ENCODE measurements at places on chromosomes 2 and 18.
A peak's percentile ranks its signal among the peaks of the same experiment; 100 is the strongest.

DNA sequence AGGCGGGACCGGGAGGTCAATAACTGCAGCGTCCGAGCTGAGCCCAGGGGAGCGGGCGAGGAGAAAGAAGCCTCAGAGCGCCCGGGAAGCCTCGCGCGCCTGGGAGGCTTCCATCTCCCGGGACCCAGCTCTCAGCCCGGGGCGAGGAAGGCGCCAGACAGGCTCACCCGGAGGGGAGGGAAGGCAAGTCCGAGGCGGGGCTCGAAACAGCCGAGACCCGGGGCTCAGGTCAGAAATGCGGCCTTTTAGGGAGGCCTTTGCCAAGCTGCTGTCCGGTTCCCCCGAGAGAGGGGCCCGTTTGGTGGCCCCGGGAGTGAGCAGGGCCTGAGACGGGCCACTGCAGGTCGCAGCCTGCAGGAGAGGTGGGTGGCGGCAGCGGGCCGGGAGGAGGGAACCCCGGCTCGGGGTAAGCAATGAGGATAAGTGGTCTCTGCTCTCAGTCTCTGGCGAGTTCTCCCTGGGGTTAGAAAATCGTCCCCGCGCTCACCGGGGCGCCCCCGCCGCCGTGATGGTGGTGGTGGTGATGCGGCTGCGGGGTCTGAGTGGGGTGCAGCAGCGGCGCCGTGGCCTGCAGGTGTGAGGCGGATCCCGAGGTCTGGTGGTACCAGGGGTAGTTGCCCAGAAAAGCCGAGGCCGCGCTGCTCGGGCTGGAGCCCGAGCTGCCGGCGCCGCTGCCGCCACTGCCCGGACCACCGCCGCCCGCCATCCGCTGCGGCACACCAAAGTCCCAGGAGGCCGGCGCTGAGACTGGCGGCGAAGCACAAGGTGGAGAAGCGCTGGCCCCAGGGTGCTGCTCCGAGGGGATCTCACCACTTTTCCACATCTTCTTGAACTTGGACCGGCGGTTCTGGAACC is 2.4 kb downstream of the DLX2 start:
- no peaks in the 10 kb centered on the region for H3K36me3 ChIP-seq
- no peak overlapping the region for H3K4me3 ChIP-seq
- H3K4me1 ChIP-seq = peaks cover 38% of the 10 kb centered on the region
- H3K27ac ChIP-seq = peak overlapping the region; percentile 82
- no peak for DNase-seq

DNA sequence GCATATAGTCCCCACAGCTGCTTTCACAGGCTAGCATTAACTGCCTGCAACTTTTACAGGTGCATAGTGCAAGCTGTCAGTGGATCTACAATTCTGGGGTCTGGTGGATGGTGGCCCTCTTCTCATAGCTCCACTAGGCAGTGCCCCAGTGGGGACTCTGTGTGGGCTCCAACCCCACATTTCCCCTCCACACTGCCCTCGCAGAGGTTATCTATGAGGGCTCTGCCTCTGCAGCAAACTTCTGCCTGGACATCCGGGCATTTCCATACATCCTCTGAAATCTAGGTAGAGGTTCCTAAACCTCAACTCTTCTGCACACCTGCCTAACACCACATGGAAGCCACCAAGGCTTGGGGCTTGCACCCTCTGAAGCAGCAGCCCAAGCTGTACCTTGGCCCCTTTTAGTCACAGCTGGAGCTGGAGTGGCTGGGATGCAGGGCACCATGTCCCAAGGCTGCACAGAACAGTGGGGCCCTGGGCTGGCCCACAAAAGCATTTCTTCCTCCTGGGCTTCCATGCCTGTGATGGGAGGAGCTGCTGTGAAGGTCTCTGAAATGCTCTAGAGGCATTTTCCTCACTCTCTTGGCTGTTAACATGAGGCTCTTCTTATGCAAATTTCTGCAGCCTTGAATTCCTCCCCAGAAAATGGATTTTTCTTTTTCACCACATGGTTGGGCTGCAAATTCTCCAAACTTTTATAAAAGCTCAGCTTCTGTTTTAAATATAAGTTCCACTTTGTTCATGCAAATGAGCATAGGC is 59.3 kb downstream of the KDM3A start:
- H3K36me3 ChIP-seq = peaks cover 2% of the 10 kb centered on the region
- no peak for DNase-seq
- no peak overlapping the region for H3K27ac ChIP-seq
- H3K4me1 ChIP-seq = no peaks in the 10 kb centered on the region

DNA sequence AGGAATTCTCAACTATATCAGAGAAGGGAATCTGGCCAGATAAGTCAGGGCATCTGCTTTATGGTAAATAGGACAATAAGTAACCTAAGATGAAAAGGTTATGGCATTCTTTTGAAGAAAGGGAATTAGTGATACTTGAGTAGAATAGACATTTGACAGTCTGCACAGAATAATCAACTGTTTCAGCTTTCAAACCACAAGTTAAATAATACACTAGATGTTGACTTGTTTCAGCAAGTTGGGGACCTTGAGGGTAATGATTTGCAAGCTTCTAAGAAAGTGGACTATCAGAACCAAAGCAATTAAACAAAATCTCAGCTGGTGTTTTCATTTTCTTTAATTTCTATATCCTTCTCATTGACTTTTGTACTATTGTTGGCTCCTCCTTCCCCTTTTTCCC is 54.5 kb downstream of the SLC39A10 start:
- H3K4me1 ChIP-seq = no peaks in the 10 kb centered on the region
- no peak overlapping the region for H3K27ac ChIP-seq
- no peak for DNase-seq
- no peaks in the 10 kb centered on the region for H3K36me3 ChIP-seq
- no peaks in the 10 kb centered on the region for H3K27me3 ChIP-seq
- no peak overlapping the region for H3K4me3 ChIP-seq

DNA sequence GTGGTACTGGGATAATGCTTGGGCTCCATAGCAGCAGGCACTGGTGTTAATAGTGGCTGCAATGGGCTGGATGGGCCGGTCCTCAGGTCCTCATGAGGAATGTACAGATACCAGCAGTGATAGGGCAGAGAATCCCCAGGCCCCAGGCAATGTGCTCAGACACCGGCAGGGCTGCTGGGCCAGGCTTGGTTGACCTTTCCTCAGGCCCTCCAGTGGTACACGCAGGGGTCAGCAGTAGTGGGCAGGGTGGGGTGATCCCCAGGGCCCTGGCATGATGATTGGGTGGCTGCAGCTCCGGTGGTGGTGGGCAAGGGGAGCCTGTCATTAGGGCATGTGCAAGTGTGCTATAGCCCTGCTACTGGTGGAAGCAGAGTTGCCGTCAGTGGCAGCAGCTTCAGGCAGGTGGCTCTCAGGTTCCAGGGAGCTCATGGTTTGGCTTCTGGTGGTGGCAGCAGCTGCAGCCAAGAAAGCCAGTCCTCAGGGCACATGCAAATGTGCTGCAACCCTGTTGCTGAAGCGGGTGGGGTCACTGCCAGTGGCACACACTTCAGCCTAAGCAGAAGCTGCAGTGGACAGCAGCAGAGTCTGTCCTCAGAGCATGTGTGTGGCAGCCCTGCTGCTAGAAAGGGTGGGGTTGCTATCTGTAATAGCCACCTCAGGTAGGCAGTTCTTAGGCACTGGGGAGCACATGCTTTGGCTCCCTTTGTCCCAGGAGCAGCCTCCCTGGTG is 56.8 kb downstream of the CCNT2 start:
- no peaks in the 10 kb centered on the region for H3K27me3 ChIP-seq
- no peaks in the 10 kb centered on the region for H3K36me3 ChIP-seq
- DNase-seq = no peak
- no peak overlapping the region for H3K4me3 ChIP-seq

DNA sequence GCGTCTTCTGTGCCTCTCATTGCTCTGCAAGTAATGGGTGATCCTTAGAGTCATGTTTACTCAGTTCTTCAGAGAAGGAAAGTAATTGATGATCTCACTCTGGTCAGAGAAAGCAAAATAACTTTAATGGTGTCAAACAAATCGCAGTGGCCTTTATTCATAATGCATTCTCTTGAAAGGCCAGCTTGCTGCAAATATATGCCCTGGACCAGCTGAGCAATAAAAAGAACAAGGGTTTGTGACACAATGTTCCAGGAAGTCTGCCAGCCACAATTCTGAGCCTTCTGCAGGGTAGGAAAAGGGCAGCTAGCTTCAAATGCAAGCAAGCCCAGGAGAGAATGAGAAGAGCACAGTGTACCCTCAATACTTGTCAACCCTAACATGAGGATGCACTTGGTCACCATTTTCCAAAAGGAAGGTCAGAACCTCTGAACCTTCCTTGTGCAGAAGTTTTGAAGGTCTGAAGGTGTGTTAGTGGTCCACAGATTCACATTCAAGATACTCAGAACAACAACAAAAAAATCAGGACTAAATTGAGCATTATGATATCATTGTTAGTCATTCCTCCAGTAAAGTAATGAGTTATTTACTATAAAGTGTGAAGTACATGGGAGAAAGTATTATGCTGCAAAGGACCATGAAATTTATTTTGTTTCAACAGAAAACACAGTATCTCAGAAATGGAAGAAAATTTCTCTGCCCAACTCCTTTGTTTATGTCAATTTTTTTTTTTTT is 355.6 kb downstream of the PAX3 start:
- no peaks in the 10 kb centered on the region for H3K27me3 ChIP-seq
- H3K27ac ChIP-seq = no peak overlapping the region
- H3K4me1 ChIP-seq = no peaks in the 10 kb centered on the region
- DNase-seq = no peak
- H3K4me3 ChIP-seq = no peak overlapping the region

- no peaks in the 10 kb centered on the region for H3K4me1 ChIP-seq
- H3K36me3 ChIP-seq = peaks cover 41% of the 10 kb centered on the region
- H3K4me3 ChIP-seq = no peak overlapping the region
- no peaks in the 10 kb centered on the region for H3K27me3 ChIP-seq
- no peak for DNase-seq
- no peak overlapping the region for H3K27ac ChIP-seq
These were observed 114.6 kb downstream of the TLK1 start for GRCh38 chr2:171046048-171046560.

- no peak overlapping the region for H3K27ac ChIP-seq
- DNase-seq = no peak
- H3K36me3 ChIP-seq = no peaks in the 10 kb centered on the region
- H3K4me1 ChIP-seq = no peaks in the 10 kb centered on the region
- no peaks in the 10 kb centered on the region for H3K27me3 ChIP-seq
- H3K4me3 ChIP-seq = no peak overlapping the region
These were observed 562.1 kb downstream of the TMX3 start for GRCh38 chr18:68152770-68153169.

GRCh38 chr2:42794271-42795046 is 2.1 kb upstream of the HAAO start:
- no peak overlapping the region for H3K4me3 ChIP-seq
- DNase-seq = peak; percentile 32
- H3K27ac ChIP-seq = no peak overlapping the region
- no peaks in the 10 kb centered on the region for H3K4me1 ChIP-seq
- no peaks in the 10 kb centered on the region for H3K27me3 ChIP-seq

DNA sequence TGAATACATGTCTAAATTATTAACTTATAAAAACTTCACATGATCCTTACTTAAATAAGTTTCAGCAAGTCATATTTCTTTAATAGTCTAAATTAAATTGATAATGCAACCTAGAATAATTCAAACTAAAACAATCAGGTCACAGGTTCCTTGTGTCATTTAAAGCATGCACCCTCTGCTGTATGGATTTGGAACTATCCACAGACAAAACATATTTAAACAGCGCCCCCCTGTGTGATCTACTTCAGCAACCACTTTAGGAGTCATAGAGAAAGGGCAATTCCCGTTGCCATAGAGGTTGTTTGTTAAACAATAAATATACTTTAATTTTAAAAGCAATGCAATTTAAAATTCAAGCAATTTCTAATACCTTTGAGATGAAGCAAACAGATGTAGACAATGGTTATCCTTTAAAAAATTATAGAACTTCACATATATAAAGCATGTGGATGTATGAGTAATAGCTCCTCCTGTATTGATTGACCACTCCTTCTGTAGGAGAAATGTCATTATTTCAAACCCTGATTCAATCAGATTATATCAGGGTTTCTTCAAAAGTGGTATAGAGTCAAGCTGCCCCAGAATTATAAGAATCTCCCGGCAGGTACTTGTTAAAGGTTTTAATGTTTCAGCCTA is 21.2 kb downstream of the GRB14 start:
- no peak overlapping the region for H3K27ac ChIP-seq
- no peaks in the 10 kb centered on the region for H3K4me1 ChIP-seq
- H3K36me3 ChIP-seq = no peaks in the 10 kb centered on the region
- peak; percentile 30 for DNase-seq
- H3K4me3 ChIP-seq = no peak overlapping the region
- H3K27me3 ChIP-seq = no peaks in the 10 kb centered on the region

DNA sequence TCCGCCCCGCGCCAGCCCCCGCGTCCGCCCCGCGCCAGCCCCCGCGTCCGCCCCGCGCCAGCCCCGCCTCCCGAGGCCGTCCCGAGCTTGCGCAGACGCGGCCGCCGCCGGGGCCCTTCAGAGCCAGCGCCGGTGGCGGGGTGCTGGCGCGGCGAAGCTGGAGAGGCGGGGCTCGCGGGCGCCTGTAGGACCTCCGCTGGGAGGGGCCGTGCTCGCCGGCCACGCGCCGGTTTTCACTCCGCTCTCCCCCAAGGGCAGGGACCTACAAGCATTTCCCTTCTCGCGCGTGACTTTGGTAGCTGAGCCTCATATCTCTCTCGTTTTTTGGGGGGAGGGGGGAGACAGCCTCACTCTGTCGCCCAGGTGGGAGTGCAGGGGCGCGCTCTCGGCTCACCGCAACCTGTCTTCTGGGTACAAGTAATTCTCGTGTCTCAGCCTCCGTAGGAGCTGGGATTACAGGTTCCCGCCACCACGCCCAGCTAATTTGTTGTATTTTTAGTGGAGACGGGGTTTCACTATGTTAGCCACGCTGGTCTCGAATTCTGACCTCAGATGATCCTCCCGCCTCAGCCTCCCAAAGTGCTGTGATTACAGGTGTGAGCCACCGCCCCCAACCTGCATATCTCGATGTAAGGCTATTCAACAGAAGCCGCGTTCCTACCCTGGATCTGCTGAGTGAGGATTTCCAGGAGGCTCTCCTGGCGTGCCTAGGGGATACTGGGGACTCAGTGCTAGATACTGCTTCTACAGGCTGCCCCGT is at the start of gene ZNF514:
ZNF514 (minus strand) TSS at position 159 of the 760 bp plus-strand sequence. CDS start 6,595 bp downstream, outside the sequence.
- peaks cover 13% of the 10 kb centered on the region for H3K4me1 ChIP-seq
- H3K4me3 ChIP-seq = peak within 1 kb of the TSS; percentile 74
- H3K27me3 ChIP-seq = no peaks in the 10 kb centered on the region
- H3K27ac ChIP-seq = peak within 1 kb of the TSS; percentile 84

DNA sequence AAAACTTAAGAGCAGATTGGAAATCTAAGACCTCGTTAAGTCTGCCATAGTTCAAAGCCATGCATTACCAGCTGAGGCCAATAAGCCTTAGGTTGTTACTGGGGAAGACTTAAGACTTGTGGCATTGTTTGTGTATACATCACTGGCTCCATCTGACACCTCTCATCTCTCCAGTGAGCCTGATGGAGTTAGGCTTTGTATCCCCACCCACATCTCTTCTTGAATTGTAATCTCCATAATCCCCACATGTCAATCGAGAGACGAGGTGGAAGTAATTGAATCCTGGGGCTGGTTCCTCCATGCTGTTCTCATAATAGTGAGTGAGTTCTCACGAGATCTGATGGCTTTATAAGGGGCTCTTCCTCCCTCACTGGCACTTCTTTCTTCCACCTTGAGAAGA is 404.6 kb downstream of the ARHGAP15 start:
- H3K27me3 ChIP-seq = no peaks in the 10 kb centered on the region
- no peak overlapping the region for H3K4me3 ChIP-seq
- H3K27ac ChIP-seq = no peak overlapping the region
- DNase-seq = no peak
- H3K36me3 ChIP-seq = no peaks in the 10 kb centered on the region
- no peaks in the 10 kb centered on the region for H3K4me1 ChIP-seq

GRCh38 chr2:60553495-60554073 is at the start of gene BCL11A:
Gene BCL11A, minus strand, starts transcription at chr2:60553654. Its CDS starts 384 bp downstream, at chr2:60553270.
- H3K4me3 ChIP-seq = peak within 1 kb of the TSS; percentile 67
- no peaks in the 10 kb centered on the region for H3K36me3 ChIP-seq
- peaks cover 33% of the 10 kb centered on the region for H3K27me3 ChIP-seq
- peaks cover 21% of the 10 kb centered on the region for H3K4me1 ChIP-seq
- DNase-seq = no peak
